ENCODE measurements at places on chromosomes 16 and 17.

GRCh38 chr16:20818929-20819585 is 12.7 kb downstream of the REXO5 start:
- DNase-seq, result no peak

GRCh38 chr17:14432079-14432478 is 131.2 kb downstream of the HS3ST3B1 start:
- no peak for DNase-seq

DNA sequence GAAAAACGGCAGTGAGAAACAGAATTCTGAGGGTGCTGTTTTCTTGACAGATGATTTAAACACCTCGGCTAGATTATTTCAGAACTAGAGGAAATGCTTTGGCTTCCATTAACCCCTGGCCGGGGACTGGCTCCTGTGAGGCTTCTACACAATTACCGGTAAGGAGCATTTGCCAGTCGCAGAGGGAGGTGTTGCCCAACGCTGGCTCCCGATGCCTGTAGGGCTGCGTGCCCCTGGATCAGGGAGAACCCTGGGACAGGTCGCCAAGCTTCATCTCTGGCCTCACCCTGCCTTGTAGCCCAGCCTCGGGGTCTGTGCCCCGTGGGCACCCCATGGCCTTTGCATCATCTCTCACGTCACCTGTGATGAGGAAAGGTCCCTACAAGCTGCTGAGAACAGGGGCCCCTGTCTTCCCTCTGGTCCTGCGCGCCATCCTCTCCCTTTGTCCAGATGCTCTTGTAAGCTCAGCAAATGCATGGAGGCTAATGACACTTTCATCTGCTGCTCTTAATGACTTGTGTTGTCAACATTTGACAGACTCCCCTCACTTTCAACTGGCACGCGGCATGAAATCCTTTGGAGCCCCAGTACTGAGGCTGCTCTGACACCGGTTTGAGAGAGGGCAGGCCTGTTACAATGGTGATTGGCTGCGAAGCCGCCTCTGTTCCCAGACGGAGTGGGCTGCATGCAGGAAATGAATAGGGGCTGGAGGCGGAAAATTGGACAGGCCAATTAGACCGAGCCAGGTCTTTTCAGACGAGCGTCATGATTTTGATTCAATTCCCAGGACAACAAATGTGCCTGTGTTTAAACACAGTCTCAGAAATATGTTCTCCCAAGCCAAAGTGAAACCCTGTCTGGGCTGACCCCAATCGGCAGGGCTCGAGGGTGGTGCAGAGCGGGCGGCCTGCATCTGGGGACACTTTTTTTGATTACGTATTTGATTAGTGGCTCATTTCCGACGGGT is 85.5 kb upstream of the DOC2B start:
- DNase-seq, result no peak

DNA sequence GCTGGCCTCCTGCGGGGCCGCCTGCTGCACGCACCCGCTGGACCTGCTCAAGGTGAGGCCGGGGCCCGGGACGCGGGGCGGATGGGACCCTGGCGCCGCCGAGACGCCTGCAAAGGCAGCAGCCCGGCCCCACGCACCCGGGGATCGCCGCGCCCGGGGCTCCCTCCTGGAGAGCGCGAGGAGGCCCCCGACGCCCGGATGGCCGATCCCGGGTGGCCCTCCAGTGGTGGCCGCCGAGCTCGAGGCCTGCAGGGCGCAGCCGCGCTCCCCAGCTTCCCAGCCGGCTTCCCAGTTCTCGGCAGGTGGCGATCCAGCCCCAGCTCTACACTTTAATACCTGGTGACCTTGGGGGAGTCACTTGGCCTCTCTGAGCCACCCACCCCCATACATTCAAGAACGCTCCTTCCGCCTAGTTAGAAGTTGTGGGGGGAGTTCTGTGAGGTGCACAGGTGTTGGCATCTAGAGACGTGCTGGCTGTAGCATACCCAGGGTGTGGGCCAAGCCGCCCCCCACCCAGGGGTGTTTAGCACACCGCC is 452 bp downstream of the SLC25A10 start:
- no peak for DNase-seq

- no peak for DNase-seq
These were observed at the start of gene NOS2 for GRCh38 chr17:27800522-27800921. Gene NOS2, minus strand, starts transcription at chr17:27800529. Its CDS starts 1,720 bp downstream, at chr17:27798809.

DNA sequence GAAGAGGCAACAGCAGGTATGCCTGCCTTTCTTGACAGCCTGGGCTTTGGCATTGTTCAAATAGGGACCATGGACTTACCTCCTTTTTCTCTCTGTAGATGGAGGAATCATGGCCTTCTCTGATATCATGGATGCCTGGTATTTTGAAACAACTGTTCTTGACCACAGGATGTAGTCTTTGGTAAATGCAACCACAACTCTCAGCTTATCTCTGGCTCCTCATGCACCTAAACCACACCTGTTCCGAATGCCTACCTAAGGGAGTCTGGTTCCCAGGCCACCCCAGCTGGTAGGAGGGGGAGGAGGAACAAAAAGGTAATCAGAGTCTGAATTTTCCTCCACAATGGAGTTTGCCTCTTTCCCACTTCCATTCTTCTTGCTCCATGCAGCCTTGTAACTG is 18.8 kb downstream of the CDK5RAP3 start:
- no peak for DNase-seq

DNA sequence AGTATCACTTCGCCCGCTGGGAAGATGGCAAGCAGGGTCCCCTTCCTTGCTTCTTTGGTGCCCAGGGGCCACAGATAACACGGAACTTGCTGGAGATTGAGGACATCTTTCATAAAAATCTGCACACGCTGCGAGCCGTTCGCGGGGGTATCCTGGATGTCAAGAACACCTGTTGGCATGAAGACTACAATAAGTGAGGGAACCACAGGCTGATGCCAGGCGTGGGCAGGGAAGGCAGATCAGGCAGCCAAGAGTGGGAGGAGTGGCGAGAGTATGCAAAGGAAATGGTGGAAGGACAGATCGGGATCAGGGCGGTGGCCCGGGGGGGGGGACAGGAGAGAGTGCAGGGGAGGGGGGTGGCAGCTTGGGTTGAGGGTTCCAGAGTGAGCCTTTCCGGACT is 22.2 kb downstream of the DNAH2 start:
- no peak for DNase-seq

- DNase-seq, result no peak
These were observed 10.2 kb downstream of the PRR29 start for GRCh38 chr17:64008346-64008745.

GRCh38 chr17:50003911-50004310 is 8.9 kb upstream of the DLX3 start:
- no peak for DNase-seq

DNA sequence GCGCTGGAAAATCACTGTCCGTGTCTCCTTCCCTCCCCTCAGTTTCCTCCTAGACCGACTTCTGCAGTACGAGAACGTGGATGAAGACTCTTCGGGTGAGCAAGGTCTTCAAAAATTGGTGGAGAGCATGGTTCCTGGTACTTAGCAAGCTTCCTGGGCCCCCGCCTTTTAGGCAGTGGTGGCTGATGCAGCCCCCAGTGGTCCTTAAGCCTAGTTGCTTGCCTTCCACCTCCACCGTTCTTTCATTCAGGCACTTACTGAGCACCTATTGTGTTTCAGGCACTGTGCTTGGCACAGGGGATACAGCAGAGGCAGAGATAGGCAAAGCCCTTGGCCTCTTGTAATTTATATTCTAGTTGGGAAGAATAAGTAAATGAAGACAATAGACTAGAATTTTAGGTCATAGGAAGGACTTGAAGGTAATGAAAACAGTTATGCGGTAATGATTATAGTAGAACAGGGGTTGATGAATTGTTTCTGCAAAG is 767 bp downstream of the INO80E start:
- DNase-seq, result no peak

DNA sequence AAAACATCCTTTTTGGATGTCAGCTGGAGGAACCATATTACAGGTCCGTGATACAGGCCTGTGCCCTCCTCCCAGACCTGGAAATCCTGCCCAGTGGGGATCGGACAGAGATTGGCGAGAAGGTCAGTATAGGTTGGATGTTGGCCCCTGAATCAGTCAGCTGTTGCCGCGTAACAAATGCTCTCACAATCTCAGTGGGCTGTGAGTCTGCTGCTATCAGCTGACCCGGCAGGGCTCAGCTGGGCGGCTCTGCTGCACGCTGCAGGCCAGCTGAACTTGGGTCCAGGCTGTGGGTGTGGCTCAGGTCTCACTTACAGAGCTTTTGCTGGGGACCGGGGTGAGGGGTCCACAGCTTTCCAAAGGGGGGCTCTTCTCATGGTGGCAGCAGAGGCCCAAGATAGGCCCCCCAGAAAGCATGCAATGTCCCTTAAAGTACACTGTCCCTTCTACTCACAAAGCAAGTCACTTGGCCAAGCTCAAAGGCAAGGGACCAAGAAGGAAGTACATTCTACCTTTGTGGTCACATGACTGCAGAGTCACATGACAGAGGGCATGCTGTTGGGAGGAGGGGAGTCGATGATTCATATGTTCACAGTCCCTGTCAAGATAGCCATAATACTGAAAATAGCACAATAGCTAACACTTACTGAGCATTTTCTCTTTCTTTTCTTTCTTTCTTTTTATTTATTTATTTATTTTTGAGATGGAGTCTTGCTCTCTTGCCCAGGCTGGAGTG is 134.2 kb downstream of the ABCC1 start:
- no peak for DNase-seq

- no peak for DNase-seq
These were observed 6.5 kb downstream of the CACNA1H start for GRCh38 chr16:1159325-1159972.

- DNase-seq, result no peak
These were observed 67.3 kb downstream of the PHKB start for GRCh38 chr16:47528431-47528830.

Measured in NCI-H1105 (cell line).